GM23338 (cell line): ENCODE measurements at places on chromosomes 2 and 18. TPM values are rescaled to one million over a fixed set of nuclear protein-coding genes. Genes with fewer than 3 reads are reported as not detected.

Gene ASXL3
- 1.4 and 2.6 TPM in 2 replicates for total RNA-seq

Gene CNGA3
- total RNA-seq, result not detected in 2 replicates

Gene ATP5F1A
- total RNA-seq, result 718 and 822 TPM in 2 replicates

- no peaks in the 10 kb centered on the region for H3K4me1 ChIP-seq
- no peak overlapping the region for H3K4me3 ChIP-seq
Measured at GRCh38 chr2:162184821-162185450, 32.9 kb upstream of the GCG start.

GRCh38 chr18:37355772-37356171 lies 209.8 kb downstream of the CELF4 start:
- no peak overlapping the region for H3K27ac ChIP-seq
- H3K27me3 ChIP-seq, result peaks cover 23% of the 10 kb centered on the region
- DNase-seq, result no peak
- H3K4me3 ChIP-seq, result no peak overlapping the region

GRCh38 chr2:159613651-159614285 lies 2.6 kb downstream of the BAZ2B start:
- H3K36me3 ChIP-seq, result no peaks in the 10 kb centered on the region
- peak overlapping the region; percentile 99 for H3K27ac ChIP-seq
- DNase-seq, result peak; percentile 27
- peak overlapping the region; percentile 54 for H3K4me3 ChIP-seq

DNA sequence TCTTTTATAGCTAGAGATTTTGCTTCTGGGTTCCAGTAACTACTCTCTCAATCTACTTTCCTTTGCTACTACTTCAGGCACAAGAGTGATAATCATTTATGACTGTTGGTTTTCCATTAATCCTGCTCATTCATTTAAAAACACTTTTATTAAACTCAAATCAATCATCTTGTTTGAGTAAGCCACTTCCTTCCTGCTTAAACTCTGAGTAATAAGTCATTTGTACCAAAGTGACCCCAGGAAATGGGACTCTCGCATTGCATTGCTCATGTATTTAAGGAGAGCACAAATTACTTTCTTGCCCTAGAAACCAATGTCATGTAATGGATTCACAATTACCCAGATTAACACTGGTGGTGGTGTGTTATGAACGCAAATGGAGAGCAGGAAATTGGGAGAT lies 270.7 kb upstream of the HNMT start:
- H3K27me3 ChIP-seq, result no peaks in the 10 kb centered on the region
- H3K36me3 ChIP-seq, result no peaks in the 10 kb centered on the region
- no peak for DNase-seq
- no peaks in the 10 kb centered on the region for H3K4me1 ChIP-seq

GRCh38 chr2:216348756-216349308 lies 23.5 kb downstream of the MARCHF4 start:
- no peak for DNase-seq
- H3K36me3 ChIP-seq, result no peaks in the 10 kb centered on the region
- H3K4me1 ChIP-seq, result peaks cover 40% of the 10 kb centered on the region
- H3K4me3 ChIP-seq, result no peak overlapping the region
- no peaks in the 10 kb centered on the region for H3K27me3 ChIP-seq
- H3K27ac ChIP-seq, result no peak overlapping the region

DNA sequence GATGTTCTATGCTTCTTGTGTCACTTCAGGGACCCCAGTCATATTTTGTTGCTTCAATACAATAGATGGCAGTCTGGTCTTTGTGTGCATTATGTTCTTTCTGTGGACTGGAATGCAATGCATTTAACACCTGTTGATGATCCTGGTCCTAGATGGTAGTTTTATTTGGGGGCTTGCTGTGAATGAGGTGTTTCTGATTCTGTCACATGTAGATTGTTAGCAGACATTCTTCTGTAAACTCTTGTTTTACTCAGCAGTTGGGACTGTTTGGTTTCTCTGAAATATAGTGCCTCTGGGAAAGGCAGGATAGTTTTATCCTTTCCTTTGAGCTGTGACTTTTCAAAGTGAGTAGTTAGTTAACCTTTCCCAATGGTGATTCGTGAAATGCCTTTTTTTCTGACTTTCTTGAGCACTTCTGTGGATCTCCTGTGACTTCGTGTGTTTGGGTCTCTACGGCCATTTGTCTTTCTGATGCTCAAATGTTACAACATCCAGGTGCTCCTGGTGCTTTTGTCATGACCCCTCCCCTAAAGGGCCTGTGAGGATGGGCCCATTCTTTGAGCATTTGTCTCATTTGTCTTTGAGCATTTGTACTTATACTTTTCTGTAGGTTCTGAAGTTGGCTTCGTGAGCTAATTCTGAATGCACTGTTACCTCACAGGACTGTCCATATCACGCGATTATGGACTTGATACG lies 20.8 kb downstream of the ADNP2 start:
- H3K27me3 ChIP-seq, result no peaks in the 10 kb centered on the region
- peaks cover 18% of the 10 kb centered on the region for H3K36me3 ChIP-seq

DNA sequence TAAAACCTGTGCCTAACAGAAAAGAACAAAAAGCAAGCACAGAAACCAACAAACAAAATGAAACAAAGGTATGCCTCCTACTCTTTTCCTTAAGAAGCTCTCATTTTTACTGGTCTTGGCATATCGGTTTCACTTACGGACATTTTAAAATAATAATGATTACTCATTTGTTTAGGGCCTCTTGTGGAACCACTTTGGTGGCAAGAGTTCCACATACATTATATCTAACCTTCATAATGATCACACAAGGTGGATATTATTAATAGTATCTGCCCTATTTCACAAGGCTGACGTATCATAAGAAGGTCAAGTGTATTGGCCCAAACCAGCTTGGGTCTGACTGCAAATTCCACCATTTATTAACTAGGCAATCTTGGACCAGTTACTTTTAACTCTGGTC lies 304.7 kb downstream of the TCF4 start:
- no peak for DNase-seq
- H3K36me3 ChIP-seq, result no peaks in the 10 kb centered on the region
- H3K27me3 ChIP-seq, result no peaks in the 10 kb centered on the region
- H3K4me1 ChIP-seq, result peaks cover 19% of the 10 kb centered on the region
- H3K27ac ChIP-seq, result no peak overlapping the region

GRCh38 chr2:193267496-193268002 lies 1072.8 kb upstream of the TMEFF2 start:
- H3K27me3 ChIP-seq, result no peaks in the 10 kb centered on the region
- no peak overlapping the region for H3K27ac ChIP-seq
- H3K36me3 ChIP-seq, result no peaks in the 10 kb centered on the region
- no peak for DNase-seq

DNA sequence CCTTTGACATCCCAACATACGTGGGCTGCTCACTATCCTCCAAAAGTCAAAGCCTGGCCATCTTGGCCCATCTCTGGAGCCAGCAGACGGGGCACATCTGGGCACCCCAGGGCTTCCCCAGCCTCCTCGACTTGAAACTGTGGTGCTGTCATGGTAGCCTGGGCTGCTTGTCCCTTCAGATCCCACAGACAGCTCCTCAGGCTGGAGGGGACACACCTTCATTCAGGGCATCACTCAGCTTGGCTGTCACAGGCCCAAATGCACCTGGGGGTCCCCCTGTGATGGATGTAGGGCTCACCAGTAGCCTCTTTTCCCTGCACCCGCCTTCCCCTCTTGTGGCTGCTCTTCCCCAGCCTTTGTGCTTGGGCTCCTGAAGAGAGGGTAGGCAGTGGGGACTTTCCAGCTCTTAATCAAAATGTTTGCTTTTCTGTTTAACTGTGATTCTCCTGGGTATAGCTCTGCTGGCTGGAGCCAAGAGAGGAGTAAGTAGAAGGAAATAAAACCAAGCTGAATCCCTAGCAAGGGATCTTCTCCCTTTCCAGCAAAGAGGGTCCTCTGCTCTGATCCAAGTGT lies 92.3 kb downstream of the GYPC start:
- no peaks in the 10 kb centered on the region for H3K36me3 ChIP-seq
- no peak overlapping the region for H3K4me3 ChIP-seq
- H3K27me3 ChIP-seq, result no peaks in the 10 kb centered on the region
- DNase-seq, result no peak
- no peaks in the 10 kb centered on the region for H3K4me1 ChIP-seq

- no peak for DNase-seq
- no peak overlapping the region for H3K27ac ChIP-seq
- peaks cover 4% of the 10 kb centered on the region for H3K4me1 ChIP-seq
- H3K27me3 ChIP-seq, result no peaks in the 10 kb centered on the region
- no peak overlapping the region for H3K4me3 ChIP-seq
- H3K36me3 ChIP-seq, result no peaks in the 10 kb centered on the region
Measured at GRCh38 chr18:53819174-53819573, 405.3 kb downstream of the MBD2 start.

DNA sequence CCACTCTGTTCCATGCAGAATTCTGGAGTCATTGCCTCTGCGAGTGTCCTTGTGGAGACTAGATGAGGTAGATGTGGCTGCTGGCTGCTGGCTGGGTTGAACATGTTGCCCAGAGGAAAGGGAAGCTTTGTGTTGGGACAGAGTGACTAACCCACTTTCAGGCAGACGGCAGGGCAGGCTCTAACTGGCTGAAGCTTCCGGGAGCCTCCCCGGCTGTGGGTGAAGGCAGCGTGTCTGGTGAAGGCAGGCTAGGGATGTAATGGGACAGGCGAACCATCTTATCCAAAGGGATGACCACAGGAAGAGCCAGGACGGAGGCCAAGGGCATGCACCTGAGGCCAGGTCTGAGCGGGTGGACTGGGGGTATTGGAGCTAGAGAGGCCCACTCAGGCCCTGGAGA lies 16.0 kb downstream of the ASPRV1 start:
- H3K4me1 ChIP-seq, result peaks cover 1% of the 10 kb centered on the region
- no peak overlapping the region for H3K4me3 ChIP-seq
- no peak for DNase-seq
